ENCODE measurements at places on chromosomes 7 and 10. TPM values are rescaled to one million over a fixed set of nuclear protein-coding genes. Genes with fewer than 3 reads are reported as not detected.

ZNF783 gene
- 42.6 TPM for total RNA-seq

C7orf33 gene
- total RNA-seq = not detected

COL26A1 gene
- not detected for total RNA-seq

FUOM gene
- 17.1 TPM for total RNA-seq

DNA sequence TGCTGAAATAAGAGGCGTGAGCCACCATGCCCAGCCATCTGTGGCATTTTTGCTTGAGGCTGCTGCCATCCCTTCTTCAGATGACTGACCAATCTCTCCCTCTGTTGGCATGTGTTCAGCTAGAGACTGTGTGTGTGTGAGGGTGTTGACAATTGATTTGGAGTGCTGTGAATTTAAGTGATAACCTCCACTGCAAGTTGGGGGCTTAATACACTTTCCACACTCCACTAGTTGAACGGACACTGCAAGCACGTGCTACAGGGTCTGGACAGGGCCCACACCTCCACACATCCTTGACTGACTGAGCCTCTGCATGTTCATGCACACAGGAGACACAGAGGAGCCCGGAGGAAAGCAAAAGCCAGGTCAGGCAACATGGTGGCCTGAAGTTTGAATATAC, 51.3 kb downstream of the BRAF start:
- no peak for DNase-seq

GRCh38 chr7:80264769-80265495, 130.3 kb downstream of the GNAI1 start:
- DNase-seq = no peak

DNA sequence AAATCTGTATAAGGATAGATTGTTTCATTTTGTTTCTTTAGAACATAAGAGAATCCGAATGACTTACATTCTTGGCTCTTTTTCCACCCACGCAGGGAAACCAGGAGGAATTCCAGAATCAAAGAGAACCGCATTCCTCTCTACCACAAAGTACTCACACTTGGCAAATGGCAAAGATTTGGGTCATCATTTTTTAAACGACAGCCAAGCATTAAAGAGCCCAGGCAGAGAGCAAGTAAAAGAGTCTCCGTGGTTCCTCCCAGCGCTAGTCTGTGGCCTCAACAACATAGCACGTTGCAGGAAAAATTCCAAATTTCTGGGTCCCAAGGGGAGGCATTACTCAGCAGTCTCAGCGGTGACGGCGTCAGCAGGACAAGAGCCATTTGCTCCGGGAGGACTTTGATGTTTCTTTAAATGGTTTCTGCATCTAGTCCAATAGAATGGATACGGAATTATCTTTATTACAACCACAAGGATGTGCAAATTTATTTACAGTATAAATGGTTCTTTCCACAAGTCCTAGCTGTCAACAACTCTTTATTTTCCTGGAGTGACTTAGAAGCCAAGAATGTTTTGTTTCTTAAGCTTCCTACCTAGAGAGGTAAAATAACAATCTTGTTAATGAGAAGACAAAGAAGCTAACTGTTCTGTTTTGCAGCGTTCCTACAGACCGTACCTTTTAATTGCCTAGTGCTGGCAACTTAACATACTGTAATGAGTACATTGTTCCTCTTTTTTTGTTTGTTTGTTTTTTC, 232.5 kb downstream of the SKIDA1 start:
- no peak for DNase-seq

DNA sequence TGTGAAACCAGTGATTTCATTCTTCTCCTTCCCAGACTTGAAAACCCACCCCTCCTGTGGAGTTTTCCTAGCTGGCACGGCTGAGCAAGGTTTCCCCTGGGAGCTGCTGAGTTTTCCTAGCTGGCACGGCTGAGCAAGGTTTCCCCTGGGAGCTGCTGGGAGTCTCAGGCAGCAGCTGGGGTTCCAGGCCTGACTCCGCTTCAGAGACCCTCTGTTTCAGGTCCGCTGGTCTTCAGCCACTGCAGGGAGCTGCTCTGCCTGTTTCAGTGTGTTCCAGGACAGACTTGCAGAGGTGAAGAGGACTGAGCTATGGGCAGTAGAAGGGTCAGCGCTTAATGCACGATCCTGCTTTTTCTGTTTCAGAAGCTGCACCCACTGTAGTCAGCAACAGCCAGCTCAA, 104.9 kb downstream of the XRCC2 start:
- DNase-seq = no peak

DNA sequence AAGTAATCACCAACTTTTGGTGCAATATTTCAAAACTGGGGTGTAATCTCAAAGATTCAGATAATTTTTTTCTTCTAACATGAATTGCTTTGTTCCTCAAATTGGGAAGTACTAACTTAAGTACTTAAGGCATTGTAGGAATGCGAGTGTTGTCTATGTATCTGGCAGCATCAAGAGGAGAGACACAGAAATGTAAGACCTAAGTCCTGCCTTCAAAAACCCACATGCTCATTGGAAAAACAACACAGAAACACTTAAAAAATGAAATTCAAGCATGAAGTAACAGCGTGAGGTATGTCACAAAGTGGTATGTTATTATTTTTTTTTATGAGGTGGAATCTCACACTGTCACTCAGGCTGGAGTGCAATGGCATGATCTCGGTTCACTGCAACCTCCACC, 288.5 kb downstream of the ZEB1 start:
- no peak for DNase-seq
